ENCODE measurements at places on chromosomes 1 and 21.

GRCh38 chr21:42865776-42866160 is 13.6 kb downstream of the WDR4 start:
- no peak for DNase-seq

- no peak for DNase-seq
Measured at GRCh38 chr1:90768098-90768497, 51.0 kb upstream of the BARHL2 start.

GRCh38 chr21:38852278-38852677 is 46.5 kb downstream of the ETS2 start:
- no peak for DNase-seq

- no peak for DNase-seq
Measured at GRCh38 chr1:202857136-202857610, 31.8 kb downstream of the RABIF start.

DNA sequence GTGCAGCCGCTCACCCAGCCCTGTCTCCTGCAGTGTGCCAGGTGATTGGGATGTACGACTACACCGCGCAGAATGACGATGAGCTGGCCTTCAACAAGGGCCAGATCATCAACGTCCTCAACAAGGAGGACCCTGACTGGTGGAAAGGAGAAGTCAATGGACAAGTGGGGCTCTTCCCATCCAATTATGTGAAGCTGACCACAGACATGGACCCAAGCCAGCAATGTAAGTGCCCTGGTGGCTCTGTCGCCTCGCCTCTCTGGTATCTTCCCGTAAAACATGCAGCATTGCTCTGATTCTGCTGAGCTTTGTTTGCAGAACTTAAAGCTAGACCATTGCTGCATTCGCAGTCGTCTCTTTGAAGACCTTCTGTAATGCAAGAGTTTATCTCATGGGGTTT is 79.2 kb downstream of the ATP5PO start:
- no peak for DNase-seq

DNA sequence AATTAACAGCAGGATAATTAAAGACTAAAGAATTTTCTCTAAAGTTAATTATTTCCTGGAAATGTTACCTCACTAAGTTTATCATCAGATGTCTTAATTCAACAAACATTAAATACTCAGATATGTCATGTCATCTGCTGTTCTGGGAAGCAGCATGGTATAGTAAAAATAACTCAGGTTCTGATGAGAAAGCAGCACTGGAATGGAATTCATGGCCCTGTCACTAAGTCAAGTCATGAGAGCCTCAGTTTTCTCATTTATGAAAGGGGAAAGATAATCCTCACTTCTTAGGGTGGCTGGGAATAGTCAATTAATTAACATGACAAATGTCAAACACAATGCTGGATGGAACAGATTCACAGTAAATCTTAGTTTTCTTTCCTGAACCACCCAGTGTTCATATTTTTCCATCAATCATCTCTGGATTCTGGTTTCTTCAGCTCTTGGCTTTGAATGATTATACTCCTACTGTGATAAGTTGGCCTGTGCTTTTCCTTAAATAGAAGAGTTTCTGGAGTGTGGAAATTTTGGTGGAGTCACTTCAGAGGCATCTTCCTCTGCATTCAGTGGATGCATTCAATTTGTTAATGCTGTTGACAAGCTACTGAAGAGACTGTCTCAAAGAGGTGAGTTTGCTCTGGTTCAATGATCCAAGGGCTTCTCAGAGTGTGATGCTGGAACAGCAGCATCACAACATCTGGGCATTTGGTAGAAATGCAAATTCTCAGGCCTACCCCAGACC is 319.4 kb downstream of the KCNH1 start:
- no peak for DNase-seq

GRCh38 chr1:230292689-230293389 is 133.3 kb downstream of the PGBD5 start:
- DNase-seq: no peak

GRCh38 chr1:100747771-100748170 is 28.2 kb downstream of the VCAM1 start:
- no peak for DNase-seq

DNA sequence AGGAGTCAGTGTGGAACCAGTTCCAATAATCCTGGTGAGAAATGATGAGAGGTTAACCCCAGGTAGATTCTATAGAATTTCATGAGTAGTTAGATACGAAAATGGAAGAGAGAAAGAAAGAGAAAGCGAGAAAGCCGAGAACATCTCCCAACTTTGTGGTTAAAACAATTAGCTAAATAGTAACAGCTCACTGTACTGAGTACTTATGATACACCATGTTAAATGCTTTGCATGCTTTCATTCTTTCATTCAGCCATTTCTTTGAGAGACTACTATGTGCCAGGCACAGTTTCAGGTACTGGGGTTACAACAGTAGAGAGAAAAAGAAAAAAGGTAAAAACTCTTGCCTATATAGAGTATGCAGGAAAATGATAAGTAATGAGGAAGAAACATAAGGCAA is 109.7 kb upstream of the SYT6 start:
- no peak for DNase-seq

DNA sequence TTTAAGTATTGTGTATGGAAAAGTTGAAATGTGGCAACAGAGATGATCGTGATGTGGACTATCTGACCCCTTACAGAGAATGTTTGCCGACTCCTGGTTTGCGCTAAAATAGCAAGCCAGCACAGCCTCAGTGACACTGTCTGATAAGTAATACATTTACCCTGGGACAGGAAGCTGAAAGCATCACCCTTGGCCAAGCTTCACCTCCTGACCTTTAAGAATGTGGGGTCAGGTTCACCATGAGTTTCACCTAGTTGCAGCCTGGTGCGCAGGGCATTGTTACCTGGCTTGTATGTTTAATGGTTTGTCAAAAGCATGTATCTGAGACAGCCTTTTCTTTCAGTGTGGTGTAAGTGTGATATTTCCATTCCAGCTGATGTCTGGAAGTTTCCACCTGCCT is 29.2 kb downstream of the TRAF5 start:
- DNase-seq: no peak

DNA sequence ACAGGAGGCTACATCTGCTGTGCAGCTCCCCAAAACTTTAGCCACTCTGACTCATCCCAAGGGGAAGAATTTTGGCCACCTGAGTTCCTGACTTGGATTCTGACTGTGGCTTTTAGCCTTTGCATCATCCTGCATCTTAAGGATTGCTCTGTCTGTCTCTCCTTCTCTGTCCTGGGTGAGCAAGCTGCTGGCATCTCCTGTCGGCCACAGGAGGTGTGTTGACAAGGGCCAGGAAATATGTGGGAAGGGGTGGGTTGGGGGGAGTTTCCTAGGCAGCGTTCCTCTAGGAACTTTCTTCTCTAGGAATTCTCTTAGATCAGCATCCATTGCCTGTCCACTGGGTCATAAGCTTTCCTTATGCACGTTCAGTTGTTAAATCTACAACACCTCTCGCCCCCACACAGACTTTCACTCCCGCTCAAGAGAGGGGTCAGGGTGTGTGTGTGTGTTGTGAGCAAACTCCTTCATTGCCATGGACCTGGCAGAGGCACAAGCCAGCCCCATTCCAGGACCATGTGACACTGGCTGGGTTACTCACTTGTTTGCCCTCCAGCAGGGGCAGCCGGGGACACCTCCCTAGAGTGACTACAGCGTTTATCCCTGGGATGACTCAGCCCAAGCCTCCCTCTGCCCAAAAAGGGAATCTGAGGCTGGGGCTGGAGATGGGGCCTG is 145.0 kb upstream of the DUSP10 start:
- no peak for DNase-seq

- DNase-seq: no peak
Measured at GRCh38 chr21:44363278-44363677, 9.9 kb downstream of the TRPM2 start.

DNA sequence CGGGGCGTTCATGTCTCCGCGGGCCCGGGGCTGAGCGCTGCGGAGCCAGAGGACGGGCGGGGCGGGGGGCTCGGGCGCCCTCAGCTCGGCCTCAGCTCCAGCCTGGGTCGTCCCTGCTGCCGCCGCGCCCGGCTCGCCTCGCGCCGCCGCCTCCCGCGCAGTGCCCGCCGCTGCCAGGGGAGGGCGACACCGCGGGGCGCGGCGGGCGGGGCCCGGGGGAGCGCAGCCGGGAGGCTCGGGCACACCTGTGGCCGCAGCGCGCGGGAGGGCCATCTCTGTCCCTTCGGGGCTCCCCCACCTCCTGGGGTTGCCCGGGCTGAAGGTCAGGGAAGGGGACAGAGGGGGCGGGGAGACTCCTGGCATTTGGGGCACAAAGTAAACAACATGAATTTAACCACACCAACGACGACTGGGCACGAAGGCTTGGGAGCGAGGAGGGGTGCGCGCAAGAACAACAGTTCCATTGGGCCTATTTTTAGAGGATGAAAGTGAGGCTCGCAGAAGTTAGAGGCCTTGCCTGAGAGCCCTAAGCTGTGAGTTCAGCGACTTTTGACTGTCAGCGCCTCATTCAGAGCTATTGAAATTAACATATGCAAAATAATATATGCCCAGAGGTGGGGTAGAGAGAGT is at the start of gene FAM131C:
TSS of gene FAM131C (minus strand) at position 162 of the 630 bp plus-strand sequence. CDS start 209 bp downstream, outside the sequence.
- no peak for DNase-seq

GRCh38 chr21:33240404-33240803 is 10.7 kb downstream of the IFNAR2 start:
- DNase-seq: no peak

DNA sequence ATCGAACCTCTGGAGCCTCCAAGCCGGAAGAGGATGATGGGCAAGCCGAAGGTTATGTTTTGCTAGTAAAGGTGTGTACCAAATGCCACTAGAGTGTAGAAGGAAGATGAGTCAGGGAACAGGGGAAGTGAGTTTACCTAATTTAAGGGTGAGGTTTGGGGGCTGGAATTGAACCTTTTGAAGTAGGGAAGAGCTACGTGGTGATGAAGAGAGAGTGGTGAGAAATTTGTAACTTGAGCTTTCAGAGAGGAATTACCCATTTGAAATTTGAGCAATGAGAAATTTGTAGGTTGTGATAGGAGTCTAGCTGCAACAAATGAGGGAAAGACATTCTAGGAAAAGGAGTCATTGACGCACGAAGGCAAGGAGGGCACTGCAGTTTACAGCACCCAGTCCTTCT is 70.0 kb upstream of the TENT5C start:
- no peak for DNase-seq

Data from vagina (tissue), 2 donors.